ENCODE measurements at places on chromosomes 1 and 21. TPM values are rescaled to one million over a fixed set of nuclear protein-coding genes. Genes with fewer than 3 reads are reported as not detected.

- DNase-seq, result no peak
These were observed 44.5 kb downstream of the TNFSF4 start for GRCh38 chr1:173162601-173163000.

- no peak for DNase-seq
These were observed 54.4 kb downstream of the KAZN start for GRCh38 chr1:14652840-14653239.

DNA sequence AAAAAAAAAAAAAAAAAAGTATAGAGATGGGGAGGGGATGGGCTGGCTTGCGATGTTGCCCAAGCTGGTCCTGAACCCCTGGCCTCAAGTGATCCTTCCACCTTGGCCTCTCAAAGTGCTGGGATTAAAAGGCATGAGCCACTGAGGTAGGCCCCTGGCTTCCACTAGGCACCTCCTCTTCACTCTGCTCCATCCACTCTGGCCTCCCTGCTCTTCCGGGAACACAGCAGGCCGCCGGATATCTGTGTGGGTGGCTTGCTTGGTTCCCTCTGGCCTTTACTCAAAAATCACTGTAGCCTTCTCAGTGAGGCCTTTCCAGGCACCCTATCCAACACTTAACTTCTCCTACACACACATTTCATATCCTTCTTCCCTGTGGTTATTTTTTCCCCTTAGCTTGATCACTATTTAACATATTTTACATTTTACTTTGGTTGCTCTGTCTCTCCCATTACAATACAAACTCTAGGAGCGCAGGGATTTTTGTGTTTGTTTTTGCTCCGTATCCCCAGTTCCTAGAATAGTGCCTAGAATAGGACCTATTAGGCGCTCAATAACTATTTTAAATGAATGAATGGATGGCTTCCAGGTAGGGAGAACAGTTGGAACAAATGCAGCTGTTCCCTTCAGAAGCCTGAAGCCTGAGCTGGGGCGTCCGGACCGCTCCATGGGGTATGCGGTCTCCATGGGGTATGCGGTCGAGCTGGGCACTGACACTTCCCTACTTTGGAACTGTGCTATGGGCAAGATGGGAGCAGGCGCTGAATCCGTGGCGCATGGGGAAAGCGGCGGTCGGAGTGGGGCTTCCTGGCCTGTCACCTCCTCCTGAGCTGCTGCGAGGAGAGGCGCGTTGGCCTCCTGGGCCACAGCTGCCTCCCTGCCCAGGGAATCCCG, 46.7 kb downstream of the H3-3A start:
- DNase-seq, result no peak

The AJAP1 gene
- 0.78 TPM for total RNA-seq

- no peak for DNase-seq
These were observed 28.9 kb upstream of the NLRP3 start for GRCh38 chr1:247387096-247387495.

GRCh38 chr21:42194863-42195262, 24.1 kb upstream of the ABCG1 start:
- no peak for DNase-seq

The FLG2 gene
- not detected for total RNA-seq

DNA sequence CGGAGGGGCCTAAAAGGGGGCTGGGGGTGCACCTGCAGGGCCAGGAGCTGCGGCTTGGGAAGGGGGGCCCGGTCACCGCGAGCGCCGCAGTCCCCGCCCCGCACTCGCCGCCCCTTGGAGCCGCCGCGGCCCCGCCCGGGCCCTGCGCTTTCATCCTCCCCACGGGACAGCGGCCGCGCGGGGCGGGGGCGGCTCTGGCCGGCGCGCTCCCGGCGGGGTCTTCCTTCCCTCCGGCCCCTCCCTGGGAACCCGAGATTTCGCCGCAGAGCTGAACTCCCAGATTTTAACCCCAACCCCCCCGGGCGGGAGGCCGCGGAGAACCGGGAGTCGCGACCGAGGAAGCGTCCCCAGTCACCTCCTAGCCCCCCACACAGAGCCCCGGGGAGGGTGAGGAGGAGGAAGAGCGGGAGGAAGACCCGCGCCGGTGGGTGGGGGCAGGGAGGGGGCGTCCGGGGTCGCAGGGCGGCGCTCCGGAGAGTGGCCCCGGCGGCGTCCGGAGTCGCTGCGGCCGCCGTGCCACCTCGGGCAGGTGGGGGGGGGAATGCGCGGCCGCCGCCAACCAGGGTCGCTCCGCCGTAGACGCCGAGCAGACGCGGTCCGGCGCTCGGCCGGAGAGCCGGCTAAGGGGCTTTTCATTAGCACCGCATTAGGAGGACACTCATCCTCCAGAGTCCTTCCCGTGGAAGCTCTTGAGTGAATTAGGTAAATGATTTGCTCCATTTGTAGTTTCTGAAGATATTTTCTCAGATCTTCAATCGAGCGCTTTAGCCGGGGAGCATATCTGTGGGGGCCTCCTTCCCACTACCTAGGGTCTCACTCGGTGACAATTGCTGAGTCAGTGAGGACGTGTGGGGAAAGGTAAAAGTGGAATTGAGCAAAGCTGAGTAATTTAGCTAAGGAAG, 31.6 kb upstream of the NFIA start:
- DNase-seq, result no peak

The CACHD1 gene
- 2.2 TPM for total RNA-seq

DNA sequence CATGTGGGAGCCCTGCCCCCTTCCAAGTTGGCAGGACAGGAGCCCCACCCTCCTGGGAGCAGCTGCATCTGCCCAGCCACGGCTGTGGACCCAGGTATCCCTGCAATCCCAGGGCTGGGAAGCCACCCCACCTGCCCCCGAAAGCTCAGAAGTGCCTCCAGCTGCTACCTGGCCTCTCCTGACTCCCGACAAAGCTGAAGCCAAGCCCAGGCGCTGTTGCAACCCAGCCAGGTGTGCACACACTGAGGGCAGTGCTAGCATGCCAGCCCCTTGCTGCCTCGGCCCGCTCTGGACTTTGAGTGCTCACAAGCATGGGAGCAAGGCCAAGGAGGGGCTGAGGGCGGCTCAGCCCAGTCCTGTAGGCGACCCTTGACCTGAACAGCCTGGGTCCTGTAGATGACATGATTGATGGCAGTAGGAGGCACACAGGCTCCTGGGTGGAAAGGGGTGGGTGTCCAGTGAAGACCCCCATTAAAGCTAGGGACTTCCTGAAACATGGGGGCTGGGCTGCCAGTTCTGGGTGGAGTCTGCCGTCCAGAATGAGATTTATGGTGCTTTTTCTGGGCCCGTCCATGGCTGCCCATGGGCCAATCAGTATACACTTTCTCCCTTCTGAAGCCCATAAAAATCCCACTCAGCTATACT, 2.8 kb upstream of the SSU72 start:
- no peak for DNase-seq

The TAS1R1 gene
- total RNA-seq, result not detected

GRCh38 chr21:43916691-43917514, 51.9 kb downstream of the AGPAT3 start:
- DNase-seq, result peak; percentile 82

- no peak for DNase-seq
These were observed 23.0 kb downstream of the ERICH3 start for GRCh38 chr1:74650561-74650960.

DNA sequence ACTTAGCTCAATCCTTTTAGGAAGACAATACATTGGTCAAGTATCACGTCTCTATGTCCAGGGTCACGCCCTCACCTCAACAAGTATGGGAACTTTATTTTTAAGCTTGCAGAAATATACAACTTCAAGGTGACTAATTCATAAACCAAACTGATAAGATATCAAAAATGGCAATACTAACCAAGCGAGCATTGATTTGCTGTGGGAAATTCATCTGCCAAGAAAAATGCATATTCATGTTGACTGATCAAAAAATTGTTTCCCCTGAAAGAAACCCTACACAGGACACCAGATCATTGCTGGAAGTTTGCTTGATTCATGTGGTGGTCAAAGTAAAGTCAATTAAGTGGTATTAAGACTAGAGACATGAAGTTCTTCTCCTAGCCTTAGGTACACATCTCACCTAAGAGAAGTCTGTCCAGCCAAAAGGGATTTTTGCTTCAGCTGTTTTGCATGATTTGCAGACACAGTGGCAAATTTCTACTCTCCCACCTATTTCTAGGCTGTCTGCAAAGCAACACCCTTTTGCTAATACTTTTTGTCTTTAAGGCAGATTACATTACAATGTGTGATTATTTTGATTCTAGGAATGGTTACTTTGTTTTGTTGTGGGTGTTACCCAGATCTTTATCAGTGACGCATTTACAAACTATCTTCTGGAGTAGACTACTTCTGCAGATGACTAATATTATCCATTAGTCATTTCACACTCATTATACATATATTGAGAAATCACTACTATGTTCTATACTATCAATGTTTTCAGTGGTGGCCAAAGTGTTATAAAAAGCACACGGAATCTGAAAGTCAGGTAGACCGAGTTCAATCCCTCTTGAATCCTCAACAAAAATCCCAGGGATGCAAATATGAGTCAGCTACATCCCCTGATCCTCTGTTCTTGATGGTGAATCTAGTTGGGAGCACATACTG, 12.4 kb downstream of the SAMSN1 start:
- DNase-seq, result no peak

DNA sequence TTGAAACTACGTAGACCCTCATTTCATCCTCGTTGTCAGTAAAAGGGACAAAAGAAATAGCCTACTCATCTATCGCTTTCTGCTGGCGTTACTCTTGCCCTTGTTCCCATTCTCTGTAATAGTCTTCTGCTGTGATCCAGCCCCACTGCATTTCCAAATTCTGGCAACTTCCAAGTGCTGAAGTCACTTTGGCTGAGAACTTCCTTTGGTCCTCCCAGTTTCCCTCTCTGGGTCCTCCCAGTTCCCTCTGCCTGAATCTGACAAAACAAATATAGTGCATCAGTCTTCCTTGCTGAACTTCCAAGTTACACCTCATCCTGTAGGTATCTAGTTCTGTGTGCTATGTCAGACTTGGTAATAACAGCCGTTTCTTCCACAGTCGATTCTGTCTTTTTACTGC, 47.0 kb upstream of the PLA2G4A start:
- no peak for DNase-seq

- DNase-seq, result no peak
These were observed 853 bp upstream of the DOP1B start for GRCh38 chr21:36155603-36156338.

DNA sequence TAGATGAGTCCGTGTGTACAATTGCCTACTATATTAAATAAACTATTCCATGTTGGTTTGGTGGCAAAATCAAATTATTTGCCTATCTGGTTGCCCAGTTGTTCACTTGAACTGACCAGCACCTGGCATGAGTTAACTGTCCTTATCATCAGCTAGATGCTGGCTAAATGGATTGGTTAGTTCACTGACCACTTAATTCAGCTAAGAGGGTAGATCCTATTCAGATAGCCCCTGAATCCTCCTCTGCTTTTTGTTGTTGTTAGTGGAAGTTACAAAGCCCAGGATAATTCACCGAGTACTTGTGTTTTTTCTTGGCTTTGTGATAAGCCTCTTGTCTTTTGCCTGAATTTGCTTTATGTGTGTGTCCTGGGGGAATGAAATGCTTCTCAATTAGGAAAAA, 22.8 kb upstream of the CD53 start:
- DNase-seq, result no peak

- DNase-seq, result no peak
These were observed 64.1 kb upstream of the TMEM51 start for GRCh38 chr1:15089258-15089992.

GRCh38 chr1:168728473-168729404, at the start of gene DPT:
Gene DPT (minus strand): TSS chr1:168729206. CDS start chr1:168729174, 32 bp downstream.
- DNase-seq, result no peak

GRCh38 chr1:71030026-71030425, 17.6 kb downstream of the PTGER3 start:
- no peak for DNase-seq

The FCRL2 gene
- not detected for total RNA-seq

The SYNC gene
- not detected for total RNA-seq

GRCh38 chr1:241849345-241849695, 1.3 kb downstream of the EXO1 start:
- no peak for DNase-seq

GRCh38 chr21:45213392-45213791, 74.3 kb downstream of the POFUT2 start:
- DNase-seq, result no peak

The GBP7 gene
- total RNA-seq, result 0.11 TPM

The ESPN gene
- 0.99 TPM for total RNA-seq

The POLR3C gene
- total RNA-seq, result 39.4 TPM

- no peak for DNase-seq
These were observed 84.1 kb upstream of the COX20 start for GRCh38 chr1:244751271-244751895.

DNA sequence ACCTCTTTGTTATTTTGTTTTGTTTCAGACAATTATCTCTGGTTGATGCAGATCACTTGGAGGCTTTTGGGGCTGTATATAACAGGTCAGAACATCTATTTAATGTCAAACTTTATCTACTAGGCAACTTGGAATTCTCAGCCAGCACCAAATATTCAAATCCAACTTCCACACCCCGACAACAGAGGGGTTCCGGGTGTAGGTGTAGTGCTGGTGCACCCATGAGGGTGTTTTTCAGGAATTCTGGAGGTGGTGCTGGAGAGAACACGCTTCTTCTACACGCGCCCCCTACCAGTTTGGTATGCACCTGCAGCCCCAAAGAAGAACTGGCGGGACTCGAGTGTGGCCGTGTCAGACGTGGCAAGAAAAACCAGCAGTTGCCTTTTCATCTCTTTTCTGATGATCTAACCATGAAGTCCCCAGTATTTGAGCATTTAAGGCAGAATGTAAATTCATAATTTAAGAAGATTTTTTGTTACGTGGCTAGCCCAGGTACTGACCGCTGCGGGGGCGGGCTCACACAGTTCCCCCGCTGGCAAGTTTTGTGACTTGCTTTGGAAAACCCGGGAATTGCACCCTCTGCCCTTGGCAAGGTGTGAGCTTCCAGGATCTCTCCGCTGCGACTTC, 462 bp upstream of the TLCD4 start:
- DNase-seq, result peak; percentile 69

The HMCN1 gene
- not detected for total RNA-seq

GRCh38 chr1:198187973-198188588, 31.3 kb downstream of the NEK7 start:
- DNase-seq, result no peak

DNA sequence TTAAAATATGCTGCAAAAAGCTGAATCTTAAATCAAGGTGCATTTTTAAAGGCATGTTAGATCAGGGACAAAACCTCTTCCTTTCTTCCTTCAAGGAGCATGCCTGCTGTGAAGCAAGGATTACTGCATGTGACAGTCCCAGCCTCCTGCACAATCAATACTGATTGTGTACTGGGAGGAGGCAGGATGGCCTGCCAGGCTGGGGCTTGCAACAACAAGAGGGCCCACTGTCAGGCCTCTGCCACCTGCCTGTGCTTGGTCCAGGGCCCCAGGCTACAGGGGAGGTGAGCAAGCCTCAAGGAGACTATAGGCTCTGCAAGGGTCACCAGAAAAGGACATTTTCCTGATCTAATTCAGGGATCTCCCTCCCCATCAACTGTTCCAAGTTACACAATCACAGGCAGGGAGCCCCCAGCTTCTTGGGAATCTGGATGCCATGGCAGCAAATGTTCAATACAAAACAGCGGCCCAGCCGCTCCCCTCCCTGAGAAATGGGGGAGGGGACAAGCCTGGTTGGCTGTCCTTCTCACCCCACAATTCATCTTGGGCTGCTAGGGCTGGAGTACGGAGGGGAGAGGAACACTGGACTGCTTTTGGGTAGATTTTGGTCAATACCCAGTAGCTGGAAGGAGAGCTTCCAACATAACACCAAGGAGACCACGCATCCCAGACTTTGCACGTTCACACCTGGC, 76.7 kb downstream of the SSBP3 start:
- DNase-seq, result no peak

Data from activated CD8-positive, alpha-beta T cell treated with anti-CD3 and anti-CD28 coated beads for 36 hours (primary cell).